GM13977 (cell line): ENCODE measurements at places on chromosomes 5 and 9.

DNA sequence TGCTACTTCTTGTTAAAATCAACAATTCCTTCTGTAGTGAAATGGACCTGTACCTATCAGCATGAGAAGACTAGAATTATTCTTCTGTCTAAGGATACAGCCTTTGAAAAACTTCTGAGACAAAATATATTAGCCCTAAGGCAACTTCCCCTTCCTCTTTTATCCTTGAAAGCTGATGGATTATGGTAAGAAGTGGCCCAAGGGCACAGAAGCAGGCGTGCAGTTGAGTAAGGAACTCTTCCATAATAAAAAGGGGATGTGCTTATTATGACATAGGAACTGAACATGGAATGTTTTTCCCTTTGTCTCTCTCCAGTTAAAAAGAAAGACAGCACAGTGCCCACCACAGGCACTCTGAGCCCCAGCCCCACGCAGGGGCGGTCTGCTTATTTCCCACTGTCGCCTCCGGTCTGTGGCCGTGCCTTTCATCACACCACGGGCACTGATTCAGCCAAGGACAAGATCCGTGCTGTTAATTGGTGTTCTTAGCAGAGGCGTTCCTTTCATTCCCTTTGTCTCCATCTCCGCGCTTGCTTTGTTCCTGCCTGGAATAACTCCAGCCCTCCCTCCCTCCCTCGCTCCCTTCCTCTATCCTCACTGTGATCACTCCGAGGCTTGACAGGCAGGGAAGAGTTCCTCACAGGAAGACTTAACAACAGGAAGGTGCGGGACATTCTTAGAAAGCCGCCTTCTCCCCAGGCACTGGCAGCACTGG lies 135.9 kb upstream of the OTULINL start:
- DNase-seq = no peak

DNA sequence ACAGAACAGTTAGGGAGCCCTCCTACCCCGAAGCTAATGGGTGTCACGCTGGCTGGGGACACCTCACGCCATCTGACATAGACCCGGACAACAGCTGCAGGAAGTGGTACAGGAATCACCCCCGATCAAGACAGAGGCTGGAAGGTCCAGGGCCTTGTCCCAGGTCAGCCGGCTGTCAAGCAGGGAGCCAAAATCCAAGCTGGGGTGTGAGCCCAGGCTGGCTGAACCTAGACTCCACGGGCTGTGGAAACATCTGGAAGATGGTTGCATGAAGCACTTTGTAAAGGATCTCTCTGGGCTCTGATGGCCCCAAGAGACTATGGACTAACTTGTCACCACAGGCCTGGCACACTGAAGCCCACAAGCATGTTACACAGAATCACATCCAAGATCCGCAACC lies 68.9 kb upstream of the STXBP1 start:
- no peak for DNase-seq

GRCh38 chr5:159155960-159156359 lies 53.4 kb downstream of the RNF145 start:
- no peak for DNase-seq

- DNase-seq = peak; percentile 57
Measured at GRCh38 chr5:122515709-122516431, 203.8 kb downstream of the SNCAIP start.

- no peak for DNase-seq
Measured at GRCh38 chr5:160923936-160924710, 72.1 kb upstream of the ATP10B start.

GRCh38 chr5:155728146-155728856 lies 598.7 kb upstream of the SGCD start:
- DNase-seq = peak; percentile 30

DNA sequence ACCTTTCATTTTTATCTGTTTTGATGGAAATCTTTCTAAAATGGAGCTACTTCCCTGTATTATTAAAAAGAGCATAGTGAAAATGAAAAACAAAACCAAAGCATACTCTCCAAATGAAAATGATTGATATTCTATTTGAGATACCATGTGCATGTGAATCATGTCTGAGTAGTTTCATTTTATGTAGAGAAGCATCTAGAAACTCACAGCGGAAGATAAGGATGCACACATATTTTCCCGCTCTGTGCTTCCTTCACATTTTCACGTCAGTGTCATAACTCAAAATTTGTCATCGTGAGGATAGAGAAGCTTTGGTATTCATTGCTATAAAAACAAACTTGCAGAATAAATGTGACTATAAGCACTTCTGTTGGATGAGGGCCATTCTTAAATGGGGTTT lies 34.0 kb upstream of the CLINT1 start:
- DNase-seq = no peak

DNA sequence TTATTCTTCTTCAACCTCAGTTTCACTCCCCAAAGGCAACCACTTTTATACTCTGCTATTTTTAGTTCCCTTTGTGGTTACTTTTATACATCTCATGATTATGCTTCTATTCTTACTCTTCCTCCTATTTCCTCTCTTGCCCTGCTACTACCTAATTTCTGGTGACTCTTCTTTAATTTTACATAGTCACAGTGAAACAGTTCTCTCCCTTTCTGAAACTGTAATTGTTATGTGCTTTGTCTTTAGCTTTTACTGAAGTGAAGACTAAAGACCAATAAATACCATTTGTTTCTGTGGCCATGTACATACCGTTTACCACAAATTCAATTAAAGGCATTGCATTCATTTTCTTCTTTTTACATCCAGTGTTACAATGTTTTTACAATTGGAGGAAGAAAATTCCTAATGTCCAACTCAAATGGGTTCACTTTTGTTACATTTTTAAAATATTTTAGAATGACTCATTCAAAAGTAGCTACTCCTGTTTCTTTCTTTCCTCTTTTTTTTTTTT lies 410.6 kb downstream of the PSAT1 start:
- peak; percentile 26 for DNase-seq

DNA sequence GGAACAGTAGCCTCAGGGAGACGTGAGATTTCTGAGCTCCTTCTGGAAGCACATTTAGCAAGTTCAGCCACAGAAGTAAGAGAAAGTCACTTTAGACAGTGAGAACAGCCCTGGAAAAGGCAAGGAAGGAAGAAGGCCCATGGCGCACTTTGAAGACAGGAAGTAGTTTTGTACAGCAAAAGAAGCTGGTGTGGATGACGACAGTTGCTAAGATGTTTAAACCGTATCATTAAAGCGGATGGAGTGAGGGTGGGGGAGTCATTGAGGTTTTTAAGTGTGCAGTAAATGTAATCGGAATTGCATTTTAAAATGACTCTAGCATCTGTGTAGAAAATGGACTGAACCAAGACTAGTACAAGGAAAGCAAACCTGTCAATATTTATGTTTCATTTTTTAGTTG lies 15.3 kb upstream of the TRPM3 start:
- no peak for DNase-seq

DNA sequence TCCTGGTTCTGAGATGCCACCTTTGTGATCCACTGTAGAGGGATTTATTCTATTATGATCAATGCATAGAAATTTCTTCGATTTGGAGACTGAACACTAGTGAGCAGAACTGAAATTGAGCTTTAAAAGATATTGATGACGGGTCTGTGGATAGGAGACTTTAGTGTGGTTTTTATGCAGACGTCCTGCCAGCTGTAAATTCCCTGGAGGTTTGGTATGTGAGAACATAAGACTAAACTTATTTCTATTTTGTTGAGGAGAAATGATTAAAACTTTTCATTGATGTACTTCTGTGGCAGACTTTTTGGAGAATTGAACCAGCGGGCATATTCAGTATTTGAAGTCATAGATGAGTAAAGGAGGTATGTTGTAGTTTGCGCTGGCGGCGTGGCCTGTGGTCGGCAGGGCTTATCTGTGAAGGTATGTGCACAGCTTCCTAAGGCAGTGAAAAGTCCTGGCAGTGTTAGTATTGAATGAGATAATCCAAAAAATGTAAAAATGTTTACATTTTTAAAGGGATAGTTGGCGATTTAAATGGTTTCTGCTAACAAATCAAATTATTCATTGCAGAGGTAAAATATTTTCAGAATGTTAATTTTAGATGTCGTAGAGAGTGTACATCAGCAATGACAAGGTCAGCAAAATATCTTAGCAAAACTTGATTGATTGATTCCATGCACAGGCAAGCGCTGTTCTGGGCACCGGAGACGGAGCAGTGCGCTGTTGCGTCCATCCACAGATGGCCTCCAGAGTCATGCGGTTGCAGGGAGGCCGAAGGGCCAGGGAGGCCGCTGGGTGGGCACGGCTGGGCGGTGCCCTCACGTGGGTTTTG lies 20.4 kb downstream of the TENT4A start:
- DNase-seq = no peak

DNA sequence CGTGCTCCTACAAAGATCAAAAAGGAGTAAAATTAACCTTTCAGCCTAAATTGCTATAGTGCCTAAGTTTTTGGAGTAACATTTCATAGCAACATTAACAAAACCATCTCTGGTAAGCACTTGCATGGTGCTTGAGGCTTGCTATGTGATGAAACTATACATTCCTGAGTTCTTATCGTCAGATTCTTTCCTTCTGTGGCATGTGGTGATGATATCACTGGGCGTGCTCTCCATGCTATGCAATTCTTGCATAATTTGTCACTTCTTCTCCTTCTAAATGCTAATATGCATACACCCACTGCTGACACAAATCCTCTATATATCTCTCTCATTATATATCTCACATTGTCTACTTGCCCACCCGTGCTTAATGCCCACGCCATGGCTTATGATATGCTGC lies 2019.9 kb downstream of the MAT2B start:
- no peak for DNase-seq

DNA sequence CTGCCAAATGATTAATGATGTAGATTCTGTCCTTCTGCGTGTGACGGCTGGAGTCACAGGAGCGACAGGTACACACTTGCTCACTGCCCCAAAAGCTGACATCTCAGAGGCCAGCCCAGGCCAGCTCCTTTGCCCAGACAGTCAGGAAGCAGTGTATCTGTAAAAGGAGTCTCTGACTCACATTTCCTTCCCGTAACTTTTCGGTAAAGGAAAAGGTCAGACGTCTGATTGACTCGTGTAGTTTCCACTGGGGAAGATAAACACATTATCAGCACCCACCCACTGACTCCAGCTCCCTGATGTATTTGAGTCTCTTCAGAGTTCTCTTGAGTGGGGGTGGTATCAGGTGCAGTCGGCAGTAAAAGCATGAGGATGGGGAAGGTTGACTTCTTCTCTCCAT lies 64.4 kb upstream of the WWC1 start:
- DNase-seq = no peak

DNA sequence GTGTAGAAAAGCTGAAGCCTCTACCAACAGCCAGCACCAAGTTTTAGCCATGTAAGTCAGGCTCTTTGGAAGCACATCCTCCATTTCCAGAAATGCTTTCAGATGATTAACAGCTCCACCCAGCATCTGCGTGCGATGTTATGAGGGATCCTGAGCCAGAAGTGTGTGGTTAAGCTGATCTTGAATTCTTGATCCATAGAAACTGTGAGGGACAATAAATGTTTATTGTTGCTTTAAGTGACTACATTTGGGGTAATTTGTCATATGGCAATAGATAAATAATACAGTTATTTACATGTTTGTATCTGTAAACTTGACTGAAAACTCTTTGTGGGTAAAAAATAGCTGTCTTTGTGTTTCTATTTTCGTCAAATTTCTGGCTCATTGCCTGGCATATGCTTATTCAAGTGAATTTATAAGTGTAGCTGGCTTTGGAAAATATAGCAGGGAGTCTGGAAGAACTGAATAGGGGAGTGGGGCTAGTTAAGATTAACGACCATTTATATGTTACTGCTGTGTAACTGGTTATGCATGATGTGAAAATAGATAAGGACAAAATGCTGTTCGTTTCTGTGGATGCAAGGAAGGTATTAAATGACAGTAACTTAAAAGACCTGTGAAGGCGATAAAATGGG lies 234.1 kb downstream of the LRRC70 start:
- DNase-seq = no peak

DNA sequence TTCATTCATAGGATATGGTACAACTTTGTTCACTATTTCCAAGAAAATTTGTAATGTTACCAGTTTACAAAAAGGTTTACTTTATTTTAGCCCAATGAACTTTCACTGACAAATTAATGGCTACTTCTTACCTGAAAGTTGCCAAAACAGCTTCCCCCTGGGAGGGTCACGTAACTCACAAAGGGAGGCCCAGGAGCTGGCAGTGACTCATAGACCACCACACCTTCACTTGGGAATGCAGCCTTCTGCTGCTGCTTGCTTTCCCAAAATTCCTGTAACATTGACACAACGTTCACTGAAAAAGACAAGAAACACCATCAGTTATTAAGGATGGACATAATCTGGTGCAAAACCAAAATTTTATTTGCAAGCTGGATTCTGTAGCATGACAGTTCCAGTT lies 18.1 kb downstream of the LIX1 start:
- no peak for DNase-seq

DNA sequence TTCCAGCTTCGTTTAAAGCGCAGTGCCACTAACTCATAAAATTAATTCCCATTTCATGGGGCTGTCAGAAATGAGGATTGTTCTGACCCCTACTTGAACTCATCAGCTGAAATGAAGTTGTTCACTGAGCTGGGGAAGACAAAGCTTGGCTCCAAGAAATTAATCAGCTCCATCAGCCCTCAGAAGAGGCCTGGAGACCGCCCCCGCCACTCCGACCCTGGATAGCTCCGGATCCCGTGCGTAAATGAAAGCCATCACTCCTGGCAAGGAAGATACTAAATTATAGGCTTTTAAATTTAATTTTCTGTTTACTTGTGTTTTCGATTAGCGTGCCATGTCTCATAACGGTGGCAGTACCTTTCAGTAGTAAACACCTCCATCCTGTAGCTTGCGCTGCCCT lies 142.8 kb upstream of the IRX2 start:
- no peak for DNase-seq

- DNase-seq = no peak
Measured at GRCh38 chr5:83281658-83282057, 189.9 kb upstream of the VCAN start.

DNA sequence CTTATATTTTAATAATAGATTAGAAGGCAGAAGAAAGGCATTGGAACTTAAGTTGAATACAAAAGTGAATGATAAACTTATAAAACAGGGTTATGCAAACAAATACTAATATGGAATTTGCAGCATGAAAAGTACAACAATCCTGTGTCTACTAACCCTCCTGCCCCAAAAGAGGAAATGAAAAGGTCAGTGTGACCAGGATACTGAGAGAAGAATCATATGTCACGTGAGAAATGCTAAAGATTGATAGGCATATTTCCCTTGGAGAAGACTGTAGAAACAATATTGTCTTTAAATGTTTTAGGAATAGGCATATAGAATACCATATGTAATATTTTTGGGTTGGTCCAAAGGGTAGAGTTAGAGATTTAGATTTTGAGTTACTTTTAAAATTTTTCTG lies 3.8 kb downstream of the WDR36 start:
- no peak for DNase-seq

DNA sequence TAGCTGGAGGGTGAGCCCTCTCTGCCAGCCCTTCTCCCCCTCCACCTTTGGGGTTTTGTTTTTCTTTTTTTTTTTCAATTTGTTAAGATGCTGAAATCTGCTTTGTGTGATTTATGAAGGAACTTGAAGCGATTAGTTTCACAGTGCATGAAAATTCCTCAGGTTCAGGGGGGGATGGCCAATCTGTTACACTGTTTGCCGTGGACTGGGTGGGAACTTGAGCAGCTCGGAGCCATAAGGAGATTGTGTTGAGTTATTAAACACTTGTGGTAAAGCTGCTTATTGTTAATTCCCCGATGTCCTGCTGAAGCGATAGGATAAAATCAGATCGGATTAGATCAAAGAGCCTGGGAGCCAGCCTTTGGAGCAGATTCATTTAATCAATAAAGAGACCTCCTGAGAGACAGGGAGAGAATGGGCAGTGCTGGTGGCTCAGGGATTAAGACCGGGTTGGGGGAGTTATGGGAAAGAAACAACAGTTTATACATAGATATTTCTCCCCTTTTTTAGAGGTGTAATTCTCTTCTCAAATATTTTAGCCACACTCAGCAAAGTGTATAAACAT lies 105.8 kb upstream of the SPATA31D4 start:
- DNase-seq = no peak
